ENCODE measurements at places on chromosomes 5 and 9.

GRCh38 chr5:171355302-171355724 lies 32.3 kb upstream of the NPM1 start:
- peak; percentile 26 for DNase-seq

DNA sequence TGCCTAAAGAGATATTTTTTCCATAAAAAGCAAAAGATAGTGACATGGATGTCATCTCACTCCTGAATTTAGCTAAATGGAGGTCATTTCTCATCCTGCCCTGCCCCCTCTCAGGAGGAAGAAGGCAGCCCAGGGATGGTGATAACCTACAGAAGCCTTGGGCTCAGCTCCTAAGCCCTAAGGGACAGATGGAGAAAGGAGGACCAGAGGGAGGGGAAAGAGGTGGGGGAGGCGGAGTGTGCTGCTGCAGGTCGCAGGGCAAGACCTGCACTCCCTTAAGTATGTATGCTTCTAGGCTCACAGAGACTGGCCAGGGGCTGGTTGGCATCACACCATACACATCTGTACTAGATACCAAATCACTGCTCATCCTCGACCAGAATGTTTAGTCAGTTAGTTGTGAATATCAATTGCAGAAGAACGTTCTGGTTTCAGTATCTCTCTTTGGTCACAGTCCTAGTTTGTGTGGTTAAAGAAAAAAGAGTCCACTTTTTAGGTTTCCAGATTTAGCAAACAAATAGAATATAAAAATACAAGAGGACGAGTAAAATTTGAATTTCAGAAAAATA lies 18.4 kb upstream of the CDKN2AIPNL start:
- DNase-seq: no peak

- DNase-seq: peak; percentile 40
These were observed 464 bp downstream of the CEMIP2 start for GRCh38 chr9:71767776-71768321.

- no peak for DNase-seq
These were observed 388.3 kb upstream of the CHD1 start for GRCh38 chr5:99317136-99317535.

DNA sequence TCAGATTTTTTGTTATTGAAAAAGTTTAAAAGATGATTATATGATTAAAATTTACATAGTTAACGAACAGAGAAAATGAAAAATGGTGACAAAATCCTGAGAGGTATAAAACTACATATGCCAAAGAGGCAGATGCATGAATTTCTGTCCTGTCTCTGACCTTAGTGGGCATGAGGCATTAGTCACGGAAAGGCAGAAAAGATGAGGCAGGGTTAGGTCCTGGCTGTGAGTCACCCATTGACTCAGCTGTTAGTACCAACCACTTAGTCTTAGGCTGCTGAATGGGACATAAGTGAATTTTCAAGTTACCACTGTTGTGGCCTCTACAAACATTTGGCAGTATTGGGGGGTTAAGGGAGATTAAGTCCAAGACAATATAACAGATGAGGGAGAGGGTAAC lies 33.1 kb downstream of the RASA1 start:
- no peak for DNase-seq

DNA sequence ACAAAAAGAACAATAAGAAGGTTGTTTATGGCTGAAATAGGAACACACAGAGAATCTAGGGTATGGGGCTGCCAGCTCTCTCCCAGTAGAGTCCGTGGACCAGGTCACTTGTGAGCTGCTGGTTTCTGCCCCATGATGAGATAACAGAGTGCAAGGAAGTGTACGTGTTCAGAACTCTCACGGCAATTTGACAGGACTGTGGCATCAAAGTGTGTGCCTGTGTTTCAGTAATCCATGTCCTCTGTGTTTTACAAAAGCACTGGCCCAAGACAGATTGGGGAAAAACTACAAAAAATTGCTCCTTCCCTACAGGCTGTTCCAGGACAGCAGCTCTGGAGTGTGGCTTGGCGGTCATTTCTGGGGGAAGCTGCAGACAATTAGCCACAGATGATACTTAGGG lies 184.6 kb downstream of the AUH start:
- no peak for DNase-seq

DNA sequence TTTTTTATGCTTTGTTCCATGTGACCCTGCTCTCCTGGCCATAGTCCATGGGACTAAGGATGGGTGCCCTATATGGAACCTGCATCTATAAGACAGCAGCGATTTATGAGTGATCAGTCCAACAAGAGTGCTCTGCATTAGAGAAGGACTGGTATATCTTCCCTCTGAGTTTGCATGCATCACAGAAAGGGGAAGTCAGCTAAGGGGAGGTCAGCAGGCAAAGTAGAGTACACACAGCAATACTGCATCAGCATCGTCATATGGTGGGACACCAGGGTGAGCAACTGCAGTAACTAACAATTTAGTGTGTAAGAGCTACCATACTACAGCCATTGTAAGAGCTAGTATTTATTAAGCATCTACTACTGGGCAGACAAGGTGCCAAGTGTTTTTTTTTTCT lies 311.3 kb downstream of the NDUFS4 start:
- DNase-seq: no peak

Data from activated naive CD4-positive, alpha-beta T cell treated with anti-CD3 and anti-CD28 coated beads, Interleukin-2, amount 10 ng/mL, durations not matched to agents 7 days and 5 days (primary cell).